ENCODE measurements at places on chromosomes 3 and 15.

- DNase-seq, result peak; percentile 16
Measured at GRCh38 chr3:16767006-16767405, 117.7 kb upstream of the PLCL2 start.

GRCh38 chr3:180612364-180612763, 10.4 kb downstream of the TTC14 start:
- no peak for DNase-seq

- DNase-seq, result peak; percentile 28
Measured at GRCh38 chr15:57296473-57297162, 79.7 kb upstream of the CGNL1 start.

- peak; percentile 53 for DNase-seq
Measured at GRCh38 chr15:67406257-67406861, 114.6 kb upstream of the C15orf61 start.

- DNase-seq, result peak; percentile 62
Measured at GRCh38 chr3:136194409-136195257, 1.5 kb downstream of the MSL2 start.

All from NCI-H526 (cell line).